CD4-positive, alpha-beta T cell treated with Interferon alpha-2 for 1 hour (primary cell): ENCODE measurements at places on chromosomes 4 and X.

DNA sequence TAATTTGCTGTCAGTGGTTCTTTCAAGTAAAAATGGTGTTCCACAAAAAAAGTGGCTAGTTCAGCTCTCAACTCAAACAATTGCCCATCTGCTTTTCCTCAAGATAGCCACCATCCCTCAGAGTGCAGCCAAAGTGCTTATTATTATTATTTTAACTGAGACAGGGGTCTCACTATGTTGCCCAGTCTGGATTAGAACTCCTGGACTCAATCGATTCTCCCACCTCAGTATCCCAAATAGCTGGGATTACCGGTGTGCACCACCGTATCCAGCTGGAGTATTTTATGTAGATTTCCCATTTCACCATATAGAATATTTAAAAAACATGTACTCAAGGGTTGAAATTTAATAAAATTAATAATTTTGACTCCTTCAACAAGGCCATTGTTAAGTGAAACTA lies 62.1 kb upstream of the USP9X start:
- no peak for DNase-seq

GRCh38 chr4:86619656-86620055 lies 25.5 kb downstream of the PTPN13 start:
- no peak for DNase-seq

- no peak for DNase-seq
Measured at GRCh38 chr4:81447566-81448229, 24.0 kb downstream of the RASGEF1B start.

GRCh38 chr4:67550857-67551256 lies 5.6 kb upstream of the CENPC start:
- no peak for DNase-seq

- DNase-seq = no peak
Measured at GRCh38 chr4:55503169-55503568, 43.5 kb downstream of the CLOCK start.

- no peak for DNase-seq
Measured at GRCh38 chrX:85065512-85066198, 62.0 kb downstream of the APOOL start.

DNA sequence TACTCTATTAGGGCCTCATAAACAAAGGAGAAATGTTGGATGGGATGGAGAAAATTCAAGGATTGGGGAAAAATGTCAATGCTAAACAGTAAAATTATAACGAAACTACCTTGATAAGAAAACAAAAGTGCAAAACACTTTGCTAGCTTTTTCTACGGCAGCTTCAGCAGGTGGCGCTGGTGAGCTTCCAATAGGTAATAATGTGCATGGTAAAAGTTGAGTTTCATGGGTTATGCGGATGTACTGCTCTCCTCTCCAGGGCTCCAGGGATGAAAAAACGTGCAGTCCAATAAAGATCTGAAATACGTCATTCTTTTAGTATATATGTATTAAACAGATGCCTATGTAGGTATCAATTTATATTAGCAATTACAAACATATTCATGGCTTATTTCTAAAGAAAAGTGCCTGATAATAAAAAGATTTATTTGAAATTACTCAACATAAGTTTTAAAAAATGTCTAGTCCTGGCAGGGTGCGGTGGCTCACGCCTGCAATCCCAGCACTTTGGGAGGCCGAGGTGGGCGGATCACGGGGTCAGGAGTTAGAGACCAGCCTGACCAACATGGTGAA lies 239.6 kb downstream of the GRXCR1 start:
- DNase-seq = peak; percentile 14

DNA sequence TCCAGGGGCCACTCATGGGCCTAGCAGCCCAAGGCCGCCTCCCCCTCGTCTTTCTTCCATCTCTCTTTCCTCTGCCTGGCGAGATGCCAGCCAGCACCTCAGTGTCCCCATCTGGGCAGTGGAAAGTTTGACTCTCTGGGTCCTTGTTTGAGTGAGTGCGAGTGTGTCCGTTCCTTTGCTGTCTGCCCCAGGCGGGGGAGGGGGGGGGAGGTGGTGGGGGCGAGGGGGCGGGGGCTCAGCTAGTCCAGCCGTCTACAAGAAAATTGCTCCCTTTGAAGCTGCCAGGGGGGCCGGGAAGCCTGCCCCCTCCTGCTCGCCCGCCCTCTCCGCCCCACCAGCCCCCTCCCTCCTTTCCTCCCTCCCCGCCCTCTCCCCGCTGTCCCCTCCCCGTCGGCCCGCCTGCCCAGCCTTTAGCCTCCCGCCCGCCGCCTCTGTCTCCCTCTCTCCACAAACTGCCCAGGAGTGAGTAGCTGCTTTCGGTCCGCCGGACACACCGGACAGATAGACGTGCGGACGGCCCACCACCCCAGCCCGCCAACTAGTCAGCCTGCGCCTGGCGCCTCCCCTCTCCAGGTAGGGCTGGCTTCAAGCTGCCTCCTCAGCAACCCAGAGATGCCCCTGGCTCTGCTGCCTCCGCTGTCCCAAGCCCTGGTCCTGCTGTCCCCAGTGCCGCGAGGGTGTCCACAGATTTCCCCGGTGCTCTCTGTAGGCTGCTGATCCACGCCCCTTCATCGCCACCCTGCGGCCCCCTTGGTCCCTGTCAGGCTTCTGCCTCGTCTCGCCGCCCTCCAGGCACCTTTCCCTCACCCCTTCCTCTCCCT lies at the start of gene BGN:
TSS of gene BGN (plus strand) at position 440 of the 821 bp plus-strand sequence. CDS start 9,652 bp downstream, outside the sequence.
- DNase-seq = no peak

DNA sequence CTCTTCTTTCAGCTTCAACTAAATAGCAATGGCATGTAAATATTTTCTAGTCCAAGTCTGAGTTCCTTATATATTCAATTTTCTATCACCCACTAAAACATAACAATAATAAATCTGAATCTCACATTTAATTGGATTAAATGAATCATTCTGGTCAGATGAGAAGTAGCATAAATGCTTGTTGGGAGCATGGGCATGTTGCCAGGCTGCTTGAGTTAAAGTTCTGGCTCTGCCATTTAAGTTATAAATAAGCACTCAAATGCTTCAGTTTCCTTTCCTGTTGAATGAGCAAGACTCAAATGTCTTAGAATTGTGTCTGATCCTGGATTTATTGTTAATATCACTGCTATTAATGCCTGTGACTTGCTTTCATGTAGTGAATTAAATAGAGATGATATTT lies 496.3 kb downstream of the STPG2 start:
- no peak for DNase-seq

DNA sequence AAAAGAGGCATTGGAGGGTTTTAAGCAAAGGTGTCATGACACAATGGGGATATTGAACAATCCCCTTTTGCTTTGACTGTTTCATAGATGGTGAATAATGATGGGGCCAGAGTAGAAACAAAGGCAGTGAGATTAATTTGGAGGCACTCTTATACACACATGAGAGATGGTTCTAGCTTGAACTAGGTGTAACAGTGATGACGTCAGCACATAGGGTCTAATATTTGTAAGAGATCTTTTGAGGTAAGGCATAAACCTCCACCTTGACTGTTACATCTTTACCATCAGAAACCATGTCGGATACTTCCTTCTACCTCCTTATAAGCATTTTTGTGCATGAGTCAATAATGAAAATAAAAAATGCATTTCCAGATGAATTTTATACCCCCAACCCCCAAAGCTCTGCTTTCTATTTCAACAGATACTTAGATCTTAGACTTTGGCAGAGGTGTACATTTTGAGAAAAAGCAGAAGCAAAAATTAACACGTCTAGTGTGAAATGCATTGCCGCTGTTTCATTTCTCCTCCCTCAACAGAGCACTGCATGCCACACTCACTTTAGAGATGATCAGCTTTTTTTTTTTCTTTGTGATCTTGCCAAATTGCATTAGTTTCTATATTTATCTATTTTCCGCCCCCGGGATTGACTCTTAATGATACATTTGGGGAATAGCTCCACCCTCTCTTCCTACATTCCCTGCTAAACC lies 87.2 kb downstream of the HS3ST1 start:
- no peak for DNase-seq

- no peak for DNase-seq
Measured at GRCh38 chr4:179447308-179447707, 2005.1 kb upstream of the AGA start.

- DNase-seq = peak; percentile 9
Measured at GRCh38 chr4:18075823-18076433, 54.4 kb upstream of the LCORL start.

GRCh38 chr4:176601124-176601523 lies 191.6 kb downstream of the VEGFC start:
- no peak for DNase-seq

- no peak for DNase-seq
Measured at GRCh38 chr4:860561-860960, 34.6 kb upstream of the CPLX1 start.

DNA sequence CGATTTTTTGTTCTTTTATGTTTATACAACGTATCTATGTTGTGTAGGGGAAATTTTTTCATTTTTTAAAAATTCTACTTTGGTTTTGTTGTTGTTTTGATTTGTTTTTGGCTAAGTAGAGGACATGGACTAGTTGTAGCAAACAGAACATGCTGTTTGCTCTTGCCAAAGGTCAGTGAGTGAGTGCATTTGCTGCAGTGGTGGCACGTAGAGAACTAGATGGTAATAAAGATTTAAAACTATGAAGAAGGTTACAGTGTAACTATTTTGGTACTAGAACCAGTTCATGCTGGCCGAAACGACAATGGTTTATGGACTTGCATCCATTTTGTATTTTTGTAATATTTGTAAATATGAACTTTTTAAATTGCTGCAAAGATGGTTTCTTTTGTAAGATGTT lies 1.9 kb upstream of the SCML1 start:
- no peak for DNase-seq

DNA sequence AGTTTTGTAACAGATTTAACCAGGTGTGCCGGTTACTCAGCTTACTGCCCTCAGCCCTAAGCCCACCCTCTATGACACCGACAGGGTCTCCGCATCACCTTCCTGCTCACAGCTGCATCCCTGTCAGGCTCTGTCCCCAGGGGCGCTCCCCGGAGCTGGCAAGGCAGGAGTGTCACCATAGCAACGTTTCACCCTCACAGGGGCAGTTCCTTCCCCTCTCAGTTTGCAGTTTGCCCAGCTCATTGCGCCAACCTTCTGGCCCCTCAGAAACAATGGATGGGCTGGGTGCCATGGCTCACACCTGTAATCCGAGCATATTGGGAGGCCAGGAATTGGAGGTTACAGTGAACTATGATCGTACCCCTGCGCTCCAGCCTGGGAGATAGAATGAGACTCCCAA lies 42.6 kb downstream of the RGS12 start:
- no peak for DNase-seq

- DNase-seq = no peak
Measured at GRCh38 chrX:57772637-57773036, 92.6 kb upstream of the NLRP2B start.

GRCh38 chrX:2848871-2849301 lies 20.2 kb downstream of the GYG2 start:
- no peak for DNase-seq

- no peak for DNase-seq
Measured at GRCh38 chrX:7362111-7362510, 214.2 kb upstream of the PUDP start.
